Cortex of kidney (tissue), 1 donor: ENCODE measurements at places on chromosomes 12 and 14.

DNA sequence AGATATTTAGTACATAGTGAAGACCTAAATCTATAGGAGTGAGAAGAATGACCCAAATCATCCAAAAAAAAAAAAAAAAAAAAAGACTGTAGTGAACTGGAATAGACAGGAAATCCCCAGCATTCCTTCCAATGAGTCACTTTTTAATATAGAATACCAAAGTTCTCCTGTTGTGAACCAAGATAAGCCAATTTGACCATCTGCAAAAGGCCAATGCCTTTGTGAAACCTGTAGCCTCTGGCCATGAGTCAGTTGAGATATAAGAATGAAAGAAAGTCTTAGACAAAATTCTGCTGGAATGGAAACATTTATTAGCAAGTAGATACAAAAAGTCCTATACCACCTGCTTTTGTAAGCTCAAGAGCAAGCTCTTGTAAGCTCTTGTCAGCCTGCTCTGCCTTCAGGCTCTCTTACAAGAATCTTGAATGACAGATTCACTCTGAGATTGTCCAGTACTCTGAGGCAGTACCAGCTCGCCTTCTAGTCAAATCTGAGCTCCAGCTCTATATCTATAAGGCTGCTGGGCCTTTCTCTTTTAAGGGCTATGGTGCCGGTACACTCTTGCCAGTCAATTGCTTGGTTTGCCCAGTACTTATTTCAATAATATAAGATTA, 243.0 kb upstream of the TMTC1 start:
- no peak for DNase-seq

DNA sequence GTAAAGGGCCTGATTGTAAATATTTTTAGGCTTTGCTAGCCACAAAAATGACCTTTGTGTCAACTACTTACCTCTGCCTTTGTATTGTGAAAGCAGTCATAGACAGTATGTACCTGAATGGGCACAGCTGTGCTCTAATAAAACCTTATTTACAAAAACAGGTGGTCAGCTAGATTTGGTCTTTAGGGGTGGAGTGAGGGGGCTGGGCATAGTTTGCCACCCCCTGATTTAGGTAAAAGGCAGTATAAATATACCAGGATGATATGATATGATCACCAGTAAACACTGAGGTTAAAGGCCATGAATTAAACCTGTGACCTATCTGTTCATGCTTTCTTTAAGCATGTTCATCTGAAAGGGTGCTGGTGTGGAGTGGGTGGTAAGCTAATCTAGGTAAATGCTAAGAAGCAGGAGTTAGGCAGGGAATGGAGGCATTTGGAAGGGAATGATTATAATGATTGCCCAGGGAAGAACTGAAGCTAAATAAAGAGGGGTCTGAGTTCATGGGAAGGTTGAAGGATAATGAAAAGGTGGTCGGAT, 77.1 kb upstream of the BCAT1 start:
- no peak for DNase-seq

DNA sequence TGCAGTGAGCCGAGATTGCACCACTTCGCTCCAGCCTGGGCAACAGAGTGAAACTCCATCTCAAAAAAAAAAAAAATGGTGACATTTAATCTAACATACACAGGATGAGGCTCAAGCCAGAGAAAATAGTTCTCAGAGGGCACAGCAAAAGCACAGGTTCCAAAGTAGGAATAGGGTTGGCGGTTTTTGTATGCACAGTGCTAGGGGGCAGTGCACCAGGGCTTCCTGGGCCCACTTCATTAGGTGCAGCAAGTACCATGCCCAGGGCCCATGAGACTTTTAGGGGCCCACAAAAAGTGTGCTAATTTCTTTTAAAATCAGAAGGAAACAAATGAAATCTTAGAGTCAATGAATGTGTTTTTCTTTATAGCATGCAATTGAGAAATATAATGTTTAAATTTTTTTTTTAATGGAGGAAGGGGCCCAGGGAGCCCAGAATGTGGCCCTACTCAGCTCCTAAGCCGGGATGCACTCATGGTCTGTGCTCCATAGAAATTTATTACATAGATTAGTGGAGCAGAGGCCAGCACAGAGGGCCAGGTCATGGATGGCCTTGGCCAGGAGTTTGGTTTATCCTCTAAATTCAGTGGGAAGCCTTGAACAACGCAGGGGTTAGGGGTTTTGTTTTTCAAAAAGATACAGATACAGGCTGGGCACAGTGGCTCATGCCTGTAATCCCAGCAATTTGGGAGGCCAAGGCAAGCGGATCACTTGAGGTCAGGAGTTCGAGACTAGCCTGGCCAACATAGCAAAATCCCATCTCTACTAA, 2.3 kb downstream of the AK7 start:
- no peak for DNase-seq

DNA sequence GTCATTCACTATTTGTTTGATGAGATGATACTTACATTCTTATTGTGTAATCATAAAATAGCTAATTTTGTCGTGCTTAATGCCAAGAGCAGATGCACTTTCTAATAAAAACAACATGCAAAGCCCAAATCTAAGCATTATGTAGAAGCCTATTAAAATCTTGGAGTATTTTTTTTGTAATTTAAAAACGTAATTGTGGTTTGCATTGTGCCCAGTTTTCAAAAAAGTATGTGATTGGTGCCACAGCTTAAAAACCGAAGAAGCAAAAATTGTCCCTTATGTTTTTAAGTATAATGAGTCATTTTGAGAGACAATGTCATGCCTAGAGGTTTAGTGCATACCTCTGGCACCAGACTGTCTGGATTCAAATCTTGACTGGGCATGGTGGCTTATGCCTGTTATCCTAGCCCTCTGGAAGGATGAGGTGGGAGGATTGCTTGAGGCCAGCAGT, 464.8 kb upstream of the RGS6 start:
- DNase-seq, result no peak

DNA sequence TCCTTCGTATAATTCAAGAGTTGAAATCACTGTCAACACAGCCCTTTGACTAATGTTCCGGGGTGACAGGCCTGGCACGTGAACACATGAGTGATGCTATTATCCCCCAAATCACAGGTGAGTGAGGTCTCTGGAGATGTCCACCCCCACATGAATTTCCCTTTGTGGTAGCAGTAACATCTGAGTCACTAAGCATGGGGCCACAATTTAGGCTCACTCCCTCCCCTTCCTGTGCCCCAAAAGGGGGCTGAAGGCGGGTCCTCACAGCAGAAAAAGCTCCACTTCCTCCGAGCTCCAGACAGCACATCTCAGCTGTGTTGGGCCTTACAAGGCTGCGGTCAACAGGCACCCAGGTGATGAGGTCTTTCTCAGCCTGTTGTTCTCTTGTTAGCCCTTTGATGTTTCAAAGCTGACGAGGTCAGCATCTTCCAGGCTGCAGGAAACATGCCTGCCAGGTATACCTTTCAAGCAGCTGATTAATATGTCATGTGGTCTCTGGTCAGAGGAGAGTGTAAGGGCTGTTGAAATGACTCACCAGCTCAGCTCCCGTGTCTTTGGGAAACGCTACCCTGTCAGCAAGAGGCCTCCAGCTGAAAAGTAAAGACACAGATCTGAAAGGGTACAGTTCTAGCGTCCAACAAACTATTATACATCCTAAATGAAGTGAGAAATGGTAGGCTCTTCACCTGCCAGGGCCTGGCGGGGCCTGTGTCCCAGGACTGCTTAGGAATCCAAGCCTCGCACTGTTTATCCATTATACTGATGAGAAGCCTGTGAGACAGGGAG, 107.3 kb downstream of the ZFP36L1 start:
- no peak for DNase-seq

GRCh38 chr14:96184737-96185136, 19.9 kb upstream of the BDKRB2 start:
- no peak for DNase-seq

- no peak for DNase-seq
These were observed 450 bp upstream of the RBM25 start for GRCh38 chr14:73057944-73058223.

DNA sequence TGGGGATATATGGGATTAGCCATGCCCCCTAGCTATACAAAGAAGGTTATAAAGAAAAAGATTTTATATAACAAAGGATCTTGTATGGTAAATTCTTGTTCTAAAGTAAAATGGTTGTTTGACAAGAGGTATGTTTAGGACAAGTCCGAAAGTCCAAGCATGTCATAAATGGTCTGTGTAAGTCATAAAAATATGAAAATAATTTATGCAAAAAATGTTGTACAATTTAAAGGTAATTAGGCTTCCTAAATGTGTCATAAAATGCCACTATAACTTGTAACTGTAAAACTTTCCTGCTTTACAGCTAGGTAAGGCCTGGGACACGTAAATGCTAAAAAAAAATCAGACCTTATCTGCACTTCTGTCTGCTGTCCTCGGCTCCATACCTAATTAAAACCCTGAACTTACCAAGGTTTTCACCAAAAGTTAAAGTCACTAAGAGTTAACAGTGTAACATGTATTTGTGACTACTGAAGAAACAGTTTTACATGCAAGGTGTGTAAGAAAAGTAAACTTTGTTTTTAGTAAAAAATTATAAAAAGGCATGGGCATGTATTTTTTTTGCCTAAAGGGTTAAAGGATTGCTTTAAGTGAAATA, 110.0 kb upstream of the RESF1 start:
- DNase-seq, result no peak

GRCh38 chr14:96251656-96252155, 4.3 kb upstream of the BDKRB1 start:
- DNase-seq, result no peak

DNA sequence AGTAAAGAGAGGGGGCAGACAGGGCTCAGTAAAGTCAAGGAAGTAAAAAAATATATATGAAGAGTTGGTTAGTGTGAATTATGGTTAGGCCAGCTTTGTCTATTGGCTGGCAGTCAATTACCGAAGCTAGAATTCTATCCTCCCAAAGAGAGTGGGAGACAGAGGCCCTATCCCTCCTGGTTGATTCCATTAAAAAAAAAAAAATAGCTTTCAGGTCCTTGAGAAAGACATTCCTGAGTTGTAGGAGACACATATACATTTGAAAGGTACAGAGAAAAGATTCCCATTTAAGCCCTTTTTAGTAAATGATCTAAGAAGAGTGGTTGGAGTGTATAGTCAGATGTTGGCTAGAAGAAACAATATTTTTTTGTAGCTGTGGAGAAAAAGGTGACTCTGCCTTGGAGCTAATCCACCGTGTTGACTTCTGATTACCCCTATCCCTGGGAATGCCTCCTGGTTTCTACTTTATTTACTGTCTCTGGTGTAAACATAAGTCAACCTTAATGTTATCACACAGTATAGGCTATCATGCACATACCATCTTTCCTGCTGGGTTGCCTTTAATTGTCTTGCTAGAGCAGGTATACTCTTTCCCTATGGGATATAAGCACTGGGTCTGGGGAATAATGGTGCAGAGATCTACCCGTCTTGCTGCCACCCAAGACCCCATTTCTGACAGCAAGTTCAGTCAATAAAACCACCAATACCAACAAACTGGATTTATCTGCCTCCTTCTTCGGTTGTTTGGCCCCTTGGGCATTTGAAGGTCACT, 859.9 kb upstream of the ATXN7L3B start:
- DNase-seq, result no peak

GRCh38 chr12:91695964-91696363, 449.7 kb downstream of the BTG1 start:
- DNase-seq, result no peak

- no peak for DNase-seq
These were observed 29.3 kb upstream of the ZFP36L1 start for GRCh38 chr14:68822132-68822651.

- no peak for DNase-seq
These were observed 7.7 kb downstream of the ANAPC5 start for GRCh38 chr12:121344506-121344905.

DNA sequence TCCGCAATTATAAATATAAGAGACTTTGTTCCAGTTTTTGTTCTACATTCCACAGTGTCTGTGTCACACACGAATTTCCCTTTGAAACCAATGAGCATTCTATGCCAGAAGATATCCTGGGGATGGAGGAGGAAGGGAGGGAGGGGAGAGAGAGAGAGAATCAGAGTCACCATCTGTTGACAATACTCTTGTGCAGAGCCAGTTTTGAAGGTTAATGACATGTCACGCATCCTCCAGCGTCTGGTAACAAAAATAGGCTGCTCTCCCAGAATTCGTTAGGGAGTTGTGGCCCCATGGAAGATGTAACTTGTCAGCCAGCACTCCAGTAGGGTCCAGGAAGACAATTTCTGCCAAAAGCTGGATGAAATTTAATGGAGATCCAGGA, 213.5 kb upstream of the KRR1 start:
- DNase-seq, result no peak

GRCh38 chr12:90839346-90839745, 115.6 kb downstream of the CCER1 start:
- DNase-seq, result no peak

- DNase-seq, result no peak
These were observed 93.9 kb upstream of the AMN1 start for GRCh38 chr12:31822761-31823160.

- no peak for DNase-seq
These were observed 60.5 kb upstream of the OR10AD1 start for GRCh38 chr12:48263617-48264016.

- DNase-seq, result no peak
These were observed 103.1 kb downstream of the RFLNA start for GRCh38 chr12:124397807-124398577.

GRCh38 chr12:41917938-41918341, 226.7 kb downstream of the GXYLT1 start:
- no peak for DNase-seq

- no peak for DNase-seq
These were observed 200.1 kb upstream of the MGAT4C start for GRCh38 chr12:86456241-86456640.

GRCh38 chr14:43041976-43042375, 1435.3 kb downstream of the LRFN5 start:
- DNase-seq, result no peak

GRCh38 chr14:70871863-70872677, 35.2 kb upstream of the PCNX1 start:
- no peak for DNase-seq

DNA sequence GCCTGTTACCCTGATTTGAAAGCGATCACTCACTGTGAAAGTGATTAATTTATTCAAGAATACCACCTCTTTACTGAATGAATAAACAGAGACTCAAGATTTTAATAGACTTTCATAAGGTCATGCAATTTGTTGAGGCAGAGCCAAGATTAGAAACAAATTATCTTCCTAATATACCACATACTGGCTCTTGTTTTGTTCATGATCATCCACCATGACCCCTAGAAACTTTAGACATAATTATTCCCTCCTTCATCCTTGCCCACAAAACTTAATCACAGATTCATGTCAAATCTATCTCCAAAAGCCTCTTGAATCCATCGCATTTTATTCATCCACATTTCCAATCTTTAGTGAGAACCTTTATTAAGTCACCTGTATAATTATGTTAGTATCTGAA, 152.3 kb downstream of the ATXN7L3B start:
- no peak for DNase-seq

- DNase-seq, result no peak
These were observed 119.8 kb upstream of the SCAF11 start for GRCh38 chr12:46110223-46110611.

DNA sequence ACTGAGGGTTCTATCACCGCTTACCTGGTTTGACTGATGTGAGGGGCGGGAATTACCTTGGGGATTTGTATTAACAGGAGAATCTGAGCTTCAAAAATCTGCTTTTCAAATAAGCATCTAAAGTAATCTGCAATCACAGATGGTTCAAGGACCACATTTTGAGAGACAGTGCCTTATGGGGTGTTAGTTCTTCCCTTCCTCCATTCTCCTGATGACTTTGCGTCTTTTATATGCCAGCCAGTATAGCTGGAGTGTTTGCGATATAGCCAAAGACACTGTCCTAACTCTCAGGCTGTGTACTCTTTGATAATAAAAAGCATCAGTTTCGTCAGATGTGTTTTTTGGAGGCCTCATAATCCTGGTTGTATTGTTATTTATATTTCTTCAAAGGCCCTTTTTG, 39.5 kb downstream of the PPHLN1 start:
- no peak for DNase-seq

- DNase-seq, result no peak
These were observed 21.3 kb downstream of the TBK1 start for GRCh38 chr12:64473176-64473575.
